ENCODE measurements at places on chromosomes 5 and 9.

DNA sequence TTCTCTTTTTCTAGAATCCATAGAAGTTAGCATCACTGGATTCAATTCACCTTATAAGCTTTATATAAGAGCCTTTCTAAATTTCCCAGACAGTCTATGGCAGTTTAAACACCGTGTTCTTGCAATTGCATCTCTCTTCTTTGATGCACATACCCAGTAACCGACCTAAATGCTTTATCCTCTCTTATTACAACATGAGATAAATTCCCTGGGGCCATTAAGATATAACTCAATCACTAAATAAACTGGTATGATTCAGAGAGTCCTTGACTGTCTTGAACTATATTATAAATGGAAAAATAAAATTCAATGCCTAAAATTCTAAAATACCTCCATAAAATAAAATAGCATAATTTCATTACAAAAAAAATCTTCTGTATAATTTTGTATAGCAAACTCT lies 98.1 kb downstream of the DIRAS2 start:
- DNase-seq = no peak

DNA sequence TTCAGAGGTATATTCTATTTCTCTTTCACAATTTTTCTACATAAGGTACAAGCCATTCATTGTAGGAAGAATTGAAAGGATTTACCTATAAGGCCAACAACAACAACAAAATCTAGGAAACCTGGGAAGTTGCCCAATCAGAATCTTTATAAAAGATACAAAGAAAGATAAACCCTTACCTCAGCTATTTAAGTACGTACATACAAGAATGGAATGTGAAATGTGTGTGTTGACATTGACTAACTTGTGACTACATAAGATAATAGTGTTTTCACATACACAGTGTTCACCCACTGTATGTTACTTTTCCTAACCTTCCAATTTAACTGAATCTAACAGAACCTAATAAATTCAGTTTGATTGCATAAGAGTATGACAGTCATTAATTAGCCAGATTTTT lies 154.1 kb downstream of the ADAMTS6 start:
- no peak for DNase-seq

GRCh38 chr9:7578951-7579350 lies 220.6 kb downstream of the DMAC1 start:
- DNase-seq = no peak

DNA sequence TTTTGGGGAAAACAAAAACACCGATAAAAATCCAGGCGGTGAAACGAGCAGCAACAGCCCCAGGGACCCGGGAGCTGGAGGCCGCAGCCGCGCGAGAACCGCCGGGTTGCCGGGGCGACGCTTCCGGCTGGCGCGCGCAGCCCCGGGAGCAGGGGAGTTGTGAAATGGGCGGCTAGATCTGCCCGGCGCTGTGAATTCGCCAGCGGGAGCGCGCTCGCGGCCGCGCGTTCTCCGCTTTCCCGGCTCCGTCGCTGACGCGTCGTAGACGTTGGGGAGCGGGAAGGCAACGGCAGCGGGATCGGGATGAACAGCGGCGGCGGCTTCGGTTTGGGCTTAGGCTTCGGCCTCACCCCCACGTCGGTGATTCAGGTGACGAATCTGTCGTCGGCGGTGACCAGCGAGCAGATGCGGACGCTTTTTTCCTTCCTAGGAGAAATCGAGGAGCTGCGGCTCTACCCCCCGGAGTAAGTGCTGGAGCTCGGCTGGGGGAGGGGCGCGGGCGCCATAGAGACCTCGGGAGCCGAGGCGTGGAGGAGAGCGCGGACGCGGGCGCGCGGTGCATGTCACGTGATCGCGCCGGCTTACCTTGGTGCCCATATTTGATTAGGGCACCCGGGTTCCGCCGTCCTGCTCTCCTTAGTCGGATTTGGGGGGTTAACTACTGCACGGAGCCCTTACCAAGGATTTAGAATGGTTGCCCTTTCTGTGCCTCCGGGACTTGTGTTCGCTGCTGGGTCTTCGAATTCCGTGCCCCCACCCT lies at the start of gene SREK1:
Gene SREK1 (plus strand): TSS at position 227 of the 760 bp plus-strand sequence. CDS start 77 bp downstream, at position 304.
- peak; percentile 93 for DNase-seq

GRCh38 chr9:76868897-76869296 lies 37.0 kb downstream of the PRUNE2 start:
- DNase-seq = no peak

DNA sequence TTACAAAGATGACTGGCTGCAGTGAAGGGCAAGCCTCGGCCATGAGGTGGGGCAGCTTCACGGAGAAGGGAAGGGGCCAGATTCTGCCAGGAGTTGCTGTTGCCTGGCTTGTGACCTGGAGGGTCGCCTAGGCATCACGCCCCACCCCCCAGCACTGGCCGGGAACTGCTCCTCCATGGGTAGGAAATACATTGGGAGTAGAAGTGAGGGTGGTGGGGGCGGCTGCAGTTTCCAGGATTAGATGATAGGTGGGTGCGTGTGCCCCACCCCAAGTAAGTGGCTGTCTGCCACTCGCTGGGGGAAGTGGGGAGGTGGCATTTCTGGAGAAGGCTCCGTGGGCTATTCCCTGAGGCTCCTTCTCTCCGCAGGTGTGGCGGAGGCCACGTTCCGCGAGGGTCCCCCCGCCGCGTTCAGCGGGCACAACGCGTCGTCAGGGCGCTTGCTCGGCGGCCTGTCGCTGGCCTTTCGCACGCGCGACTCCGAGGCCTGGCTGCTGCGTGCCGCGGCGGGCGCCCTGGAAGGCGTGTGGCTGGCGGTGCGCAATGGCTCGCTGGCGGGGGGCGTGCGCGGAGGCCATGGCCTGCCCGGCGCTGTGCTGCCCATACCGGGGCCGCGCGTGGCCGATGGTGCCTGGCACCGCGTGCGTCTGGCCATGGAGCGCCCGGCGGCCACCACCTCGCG lies 16.9 kb downstream of the CRB2 start:
- DNase-seq = no peak

GRCh38 chr5:38621331-38621730 lies 64.9 kb upstream of the LIFR start:
- no peak for DNase-seq

DNA sequence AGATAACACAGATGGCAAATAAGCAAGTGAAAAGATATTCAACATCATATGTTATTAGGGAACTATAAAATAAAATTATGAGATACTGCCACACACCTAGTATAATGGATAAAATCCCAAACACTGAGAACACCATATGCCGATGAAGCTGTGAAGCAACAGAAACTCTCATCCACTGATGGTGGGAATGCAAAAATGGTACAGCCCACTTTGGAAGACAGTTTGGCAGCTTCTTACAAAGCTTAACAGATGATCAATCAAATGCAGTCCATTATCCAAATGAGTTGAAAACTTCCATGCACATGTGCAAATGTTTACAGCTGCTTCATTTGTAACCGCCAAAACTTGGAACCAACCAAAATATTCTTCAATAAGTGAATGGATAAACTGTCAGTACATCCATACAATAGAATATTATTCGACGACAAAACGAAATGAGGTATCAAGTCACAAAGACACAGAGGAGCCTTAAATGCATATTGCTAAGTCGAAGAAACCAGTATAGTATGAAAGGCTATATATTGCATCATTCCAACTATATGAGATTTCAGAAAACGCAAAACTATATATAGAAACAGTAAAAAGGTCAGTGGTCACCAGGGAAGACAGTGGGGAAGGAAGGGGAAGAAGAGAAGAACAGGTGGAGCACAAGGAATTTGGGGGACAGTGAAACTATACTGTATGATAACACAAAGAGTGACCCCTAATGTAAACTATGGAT lies 14.9 kb downstream of the PFDN1 start:
- no peak for DNase-seq

DNA sequence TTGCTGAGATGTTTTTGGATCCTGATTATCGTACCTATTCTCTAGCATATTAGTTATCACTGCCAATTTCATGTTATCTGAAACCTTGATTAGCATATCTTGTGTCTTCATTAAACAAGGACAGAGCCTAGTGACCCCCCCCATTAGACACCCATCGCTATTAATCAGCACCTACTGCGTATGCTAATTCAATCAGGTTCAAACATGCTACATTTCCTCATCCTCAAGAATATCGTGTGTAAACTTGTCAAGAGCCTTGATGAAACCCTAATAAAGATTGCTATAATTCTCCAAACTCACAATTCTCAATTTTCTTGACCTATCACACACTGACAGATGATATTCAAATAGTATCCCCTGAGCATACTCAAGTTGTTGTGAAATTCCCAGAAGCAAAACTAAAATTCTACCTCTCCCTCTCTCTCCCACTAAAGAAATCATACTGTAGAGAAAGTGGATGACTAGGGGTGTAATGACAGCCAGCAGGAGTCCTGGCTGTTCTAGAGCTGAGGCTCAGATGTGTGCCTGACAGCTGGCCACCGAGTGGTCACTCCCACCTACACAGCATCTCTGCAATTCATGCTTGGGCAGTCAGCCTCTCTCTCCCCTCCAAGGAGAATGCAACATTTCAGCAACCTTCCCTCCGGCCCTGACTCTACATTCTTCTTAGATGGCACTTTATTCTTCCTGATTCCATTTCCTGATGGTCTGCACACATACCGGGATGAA lies 9.2 kb upstream of the ZNF354A start:
- DNase-seq = no peak

DNA sequence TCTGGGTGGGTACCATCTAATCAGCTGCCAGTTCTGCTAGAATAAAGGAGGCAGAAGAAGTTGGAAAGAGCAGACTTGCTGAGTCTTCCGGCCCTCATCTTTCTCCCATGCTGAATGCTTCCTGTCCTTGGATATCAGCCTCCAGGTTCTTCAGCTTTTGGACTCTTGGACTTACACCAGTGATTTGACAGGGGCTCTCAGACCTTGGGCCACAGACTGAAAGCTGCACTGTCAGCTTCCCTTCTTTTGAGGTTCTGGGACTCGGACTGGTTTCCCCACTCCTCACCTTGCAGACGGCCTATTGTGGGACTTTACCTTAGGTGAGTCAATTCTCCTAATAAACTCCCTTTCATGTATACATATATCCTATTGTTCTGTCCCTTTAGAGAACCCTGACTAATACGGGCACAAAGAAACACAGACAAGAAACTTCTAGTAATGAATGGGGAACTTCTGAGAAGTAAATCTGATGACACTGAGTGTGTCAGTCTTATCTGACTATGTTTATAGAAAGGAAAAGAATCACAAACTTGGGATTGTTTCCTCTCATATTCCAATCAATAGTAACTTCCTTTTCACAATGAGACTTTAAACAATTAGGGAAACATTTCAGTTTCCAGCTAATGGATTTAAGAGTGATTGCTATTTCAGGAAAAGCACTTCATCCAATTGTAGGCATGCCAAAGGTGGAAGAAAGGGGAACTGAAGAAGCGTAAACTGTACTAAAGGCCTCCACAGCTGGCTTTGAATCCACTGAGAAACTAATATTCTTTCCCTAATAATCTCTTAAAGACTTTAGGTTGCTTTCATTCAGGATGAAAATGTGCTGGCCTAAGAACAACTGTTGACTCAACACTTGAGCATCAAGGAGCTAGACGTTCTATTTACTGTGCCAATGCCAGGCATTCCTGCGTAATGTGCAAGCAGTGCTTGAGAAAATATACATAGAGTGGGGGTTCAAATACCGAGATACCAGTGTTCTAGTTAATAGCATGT lies 127.9 kb upstream of the PTGER4 start:
- DNase-seq = no peak

DNA sequence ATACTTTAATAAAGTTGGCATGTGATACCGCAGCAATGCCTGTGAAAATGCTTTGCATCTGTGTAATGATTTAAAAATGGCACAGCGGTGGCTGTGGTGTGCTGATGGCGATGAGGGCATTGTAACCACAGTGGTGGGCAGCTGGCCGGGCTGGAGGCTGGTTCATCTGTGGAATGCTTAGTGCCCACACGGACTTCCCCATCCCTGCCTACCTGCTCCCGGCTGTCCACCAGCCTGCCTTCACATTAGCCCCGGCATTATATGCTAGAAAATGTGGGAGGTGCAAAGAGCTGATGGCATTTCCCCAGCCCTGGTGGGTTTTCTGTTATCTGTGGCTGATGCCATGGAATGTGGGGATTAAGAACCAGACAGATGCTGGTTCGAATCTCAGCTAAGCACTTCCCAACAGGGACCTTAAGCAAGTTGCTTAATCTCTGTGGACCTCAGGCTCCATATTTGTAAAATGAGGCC lies 2.9 kb upstream of the NDST1 start:
- DNase-seq = no peak

DNA sequence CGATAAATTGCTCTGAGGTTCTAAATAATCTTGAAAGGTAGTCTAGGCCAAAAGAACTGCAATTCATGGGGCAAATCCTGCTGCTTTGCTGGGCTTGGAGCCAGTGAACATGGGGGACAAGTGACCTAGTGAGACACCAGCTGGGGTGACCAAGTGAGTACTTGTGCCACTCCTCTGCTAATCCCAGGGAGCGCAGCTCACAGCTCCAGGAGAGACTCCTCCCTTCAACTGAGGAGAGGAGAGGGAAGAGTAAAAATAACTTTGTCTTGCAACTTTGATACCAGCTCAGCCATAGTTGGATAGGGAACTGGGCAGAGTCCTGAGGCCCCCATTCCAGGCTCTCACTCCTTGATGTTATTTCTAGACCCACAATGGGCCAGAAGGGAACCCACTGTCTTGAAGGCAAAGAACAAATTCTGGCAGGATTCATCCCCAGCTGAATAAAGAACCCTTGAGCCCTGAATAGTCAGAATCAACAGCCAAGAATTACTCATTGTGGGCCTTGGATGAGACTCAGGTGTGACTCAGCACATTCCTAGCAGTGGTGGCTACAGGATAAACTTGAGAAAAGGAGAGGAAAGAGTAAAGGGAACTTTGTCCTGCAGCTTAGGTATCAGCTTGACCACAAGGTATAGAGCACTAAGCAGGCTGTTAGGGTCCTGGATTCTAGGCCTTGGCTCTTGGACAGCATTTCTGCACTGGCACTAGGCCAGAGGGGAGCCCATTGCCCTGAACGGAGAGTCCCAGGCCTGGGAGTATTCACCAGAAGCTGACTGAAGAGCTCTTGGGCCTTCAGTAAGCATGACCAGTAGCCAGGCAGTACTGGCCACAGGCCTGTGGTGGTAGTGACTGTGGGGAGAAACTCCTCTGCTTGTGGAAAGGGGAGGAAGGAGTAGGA lies 288.3 kb upstream of the CDH18 start:
- DNase-seq = no peak

DNA sequence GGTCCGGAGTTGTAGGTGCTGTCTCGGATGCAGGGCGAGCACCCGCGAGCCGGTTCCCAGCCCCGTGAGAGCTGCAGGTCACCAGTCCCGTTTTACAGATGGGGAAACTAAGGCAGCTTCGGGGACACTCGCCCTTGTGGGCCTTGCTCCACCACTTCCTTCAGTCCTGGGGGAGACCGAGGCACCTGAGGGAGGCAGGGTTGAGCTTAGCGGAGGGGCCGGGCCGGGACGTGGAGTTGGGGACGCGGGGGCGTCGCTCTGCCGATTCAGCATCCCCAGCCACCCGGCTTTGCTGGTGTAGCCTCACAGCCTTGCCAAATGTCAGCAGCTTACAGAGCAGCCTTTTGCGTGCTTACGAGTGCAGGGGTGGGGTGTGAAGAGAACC lies 530 bp downstream of the BBLN start:
- peak; percentile 36 for DNase-seq

GRCh38 chr5:96601715-96602244 lies 60.4 kb upstream of the CAST start:
- DNase-seq = peak; percentile 65

- peak; percentile 80 for DNase-seq
Observed at GRCh38 chr5:56815658-56816545, 553 bp downstream of the MAP3K1 start.

GRCh38 chr9:16425562-16426231 lies 444.8 kb downstream of the BNC2 start:
- DNase-seq = no peak

- no peak for DNase-seq
Observed at GRCh38 chr5:143683459-143683858, 128.5 kb upstream of the HMHB1 start.
